ENCODE measurements at places on chromosomes 16 and 17.

DNA sequence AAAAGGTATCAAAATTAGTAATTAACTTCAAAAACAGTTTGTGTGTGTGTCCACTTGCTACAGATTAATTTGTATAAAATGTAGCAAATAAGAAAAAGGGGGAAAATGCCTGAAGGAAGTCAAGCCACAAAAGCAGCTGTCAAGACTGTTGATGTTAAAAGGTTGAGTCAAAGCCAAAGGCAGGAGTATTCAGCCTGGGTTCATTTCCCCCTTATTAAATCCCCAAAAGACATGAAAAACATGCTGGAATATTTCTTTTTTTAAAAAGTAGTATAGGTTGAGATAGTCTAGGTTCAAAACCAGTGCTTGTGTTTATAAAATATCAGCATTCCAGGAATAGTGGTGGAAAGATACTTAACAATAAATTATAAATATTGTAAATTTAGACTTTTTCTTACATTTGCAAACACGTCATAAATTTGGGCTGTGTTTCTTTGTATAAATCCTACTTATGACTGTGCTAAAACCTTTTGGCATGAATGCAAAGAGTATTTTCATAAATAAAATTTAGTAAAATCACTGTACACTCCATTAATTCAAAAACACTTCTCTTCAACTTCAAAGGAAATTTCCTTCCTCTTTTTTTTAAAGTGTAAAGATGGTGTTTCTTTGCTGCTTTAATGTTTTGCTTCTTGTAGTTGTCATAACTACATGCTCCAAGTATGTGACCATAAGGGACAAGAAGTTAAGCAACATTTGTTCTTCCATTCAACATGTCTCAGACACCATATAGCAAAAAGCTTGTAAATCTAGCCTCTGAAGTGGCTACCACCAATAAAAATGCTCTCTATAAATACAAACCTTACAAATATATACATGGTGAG lies 72.0 kb downstream of the SKAP1 start:
- no peak for DNase-seq

DNA sequence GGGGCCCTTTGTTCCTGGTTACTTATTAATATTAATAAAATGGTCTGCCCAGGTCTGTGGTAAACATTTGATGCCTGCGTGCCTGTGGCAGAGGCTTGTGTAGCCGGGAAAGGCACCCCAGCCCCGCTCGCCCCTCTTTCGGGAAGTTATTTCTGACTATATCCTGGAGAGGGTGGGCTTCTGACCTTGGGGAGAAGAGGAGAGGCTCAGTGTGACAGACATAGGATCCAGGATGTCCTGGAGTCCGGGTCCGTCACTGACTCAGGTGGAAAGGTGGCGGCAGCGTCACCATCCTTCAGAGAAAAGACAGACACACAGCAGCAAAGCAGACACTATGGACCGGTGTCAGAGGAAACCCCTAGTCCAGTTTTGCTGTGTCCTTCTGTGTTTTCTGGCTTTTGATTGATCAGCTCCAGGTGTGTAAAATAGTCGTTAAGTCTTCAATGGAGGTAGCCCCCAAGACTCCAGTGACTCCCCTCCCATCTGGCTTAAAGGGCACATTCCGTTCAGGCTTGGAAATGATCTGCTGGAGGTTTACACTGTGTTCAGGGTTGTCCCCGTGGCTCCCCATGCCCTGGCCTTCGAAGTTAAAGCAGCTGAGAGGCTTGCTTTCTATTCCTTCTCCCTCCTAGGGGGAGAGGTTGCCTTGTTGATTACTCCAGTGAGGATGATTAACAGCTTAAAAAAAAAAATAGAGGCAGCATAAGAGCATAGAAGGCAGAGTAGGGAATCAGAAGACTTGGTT lies 81.6 kb downstream of the CCDC182 start:
- DNase-seq = no peak

- DNase-seq = no peak
Observed at GRCh38 chr16:21989133-21989532, 11.8 kb downstream of the PDZD9 start.

DNA sequence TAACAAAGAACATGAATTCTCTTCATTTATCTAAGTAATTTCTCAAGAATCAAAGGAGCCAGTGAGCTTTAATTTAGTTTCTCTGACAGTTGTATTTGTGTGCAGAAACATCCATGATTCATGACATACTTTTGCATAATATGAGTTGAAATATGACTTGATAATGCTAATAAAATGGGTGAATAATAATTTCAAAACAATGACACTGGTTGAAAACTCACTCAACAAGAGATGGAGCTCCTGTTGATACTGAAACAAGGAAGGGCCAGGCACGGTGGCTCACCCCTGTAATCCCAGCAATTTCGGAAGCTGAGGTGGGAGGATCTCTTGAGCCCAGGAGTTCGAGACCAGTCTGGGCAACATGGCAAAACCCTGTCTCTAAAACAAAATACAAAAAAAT lies 147.0 kb downstream of the MAP2K6 start:
- DNase-seq = peak; percentile 25

DNA sequence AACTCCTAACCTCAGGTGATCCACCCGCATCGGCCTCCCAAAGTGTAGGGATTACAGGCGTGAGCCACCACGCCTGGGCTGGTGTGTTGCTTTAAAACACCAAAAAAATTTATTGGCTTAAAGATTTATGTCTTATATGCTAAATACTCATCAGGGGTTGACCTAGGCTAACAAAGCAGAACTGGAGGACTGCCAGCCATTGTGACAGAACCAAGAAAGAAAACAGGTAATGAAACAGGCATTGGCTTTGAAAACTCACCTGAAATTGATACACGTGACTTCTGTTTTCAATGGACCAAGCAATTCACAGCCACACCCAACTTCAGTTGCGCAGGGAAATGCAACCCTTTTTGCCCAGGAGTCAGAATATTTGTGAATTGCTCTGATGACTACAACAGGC lies 4.9 kb upstream of the PHAF1 start:
- DNase-seq = no peak
